RPMI7951 (cell line): ENCODE measurements at places on chromosomes 11 and 22. TPM values are rescaled to one million over a fixed set of nuclear protein-coding genes. Genes with fewer than 3 reads are reported as not detected.

The CASP5 gene
- total RNA-seq: not detected in 2 replicates

The HPS5 gene
- 16.0 and 16.5 TPM in 2 replicates for total RNA-seq

The SLC22A9 gene
- total RNA-seq: not detected in 2 replicates

The SLC17A6 gene
- not detected in 2 replicates for total RNA-seq

The SYT13 gene
- 0.10 and 0.72 TPM in 2 replicates for total RNA-seq

The ZNF214 gene
- 2.6 and 3.5 TPM in 2 replicates for total RNA-seq

The MAPK8IP2 gene
- total RNA-seq: under 0.01 and 0.39 TPM in 2 replicates

The IMMP1L gene
- total RNA-seq: 98.1 and 130 TPM in 2 replicates

The CNTF gene
- 1.8 and 3.0 TPM in 2 replicates for total RNA-seq

The ADM gene
- 102 and 123 TPM in 2 replicates for total RNA-seq

The GPR83 gene
- not detected in 2 replicates for total RNA-seq

The PRG3 gene
- total RNA-seq: not detected in 2 replicates

The C11orf16 gene
- total RNA-seq: not detected in 2 replicates

The KCNK4 gene
- not detected in 2 replicates for total RNA-seq

The DUSP8 gene
- 0.10 and 0.24 TPM in 2 replicates for total RNA-seq

The TSSK2 gene
- not detected in 2 replicates for total RNA-seq

The PATE2 gene
- 0.24 TPM in 1 of 2 replicates, not detected in the other for total RNA-seq

The KCTD14 gene
- total RNA-seq: 7.1 TPM in 2 replicates

The DGCR6L gene
- total RNA-seq: 39.7 and 41.8 TPM in 2 replicates

The FXYD6 gene
- total RNA-seq: 0.24 and 0.78 TPM in 2 replicates

The P2RX6 gene
- 7.8 and 10.6 TPM in 2 replicates for total RNA-seq

The PDE2A gene
- 0.12 and 2.3 TPM in 2 replicates for total RNA-seq

The MPST gene
- 40.1 and 54.5 TPM in 2 replicates for total RNA-seq

The CRYBB3 gene
- total RNA-seq: not detected in 2 replicates

The KCNA4 gene
- 0.10 and 0.12 TPM in 2 replicates for total RNA-seq

The ST14 gene
- 0.60 TPM in 1 of 2 replicates, not detected in the other for total RNA-seq

The PRR33 gene
- total RNA-seq: not detected in 2 replicates

The LYVE1 gene
- 0.36 TPM in 1 of 2 replicates, not detected in the other for total RNA-seq

The OR8D1 gene
- total RNA-seq: not detected in 2 replicates

The MAJIN gene
- not detected in 2 replicates for total RNA-seq

The SLC22A6 gene
- not detected in 2 replicates for total RNA-seq

The TUT1 gene
- 4.7 and 5.3 TPM in 2 replicates for total RNA-seq

The KRTAP5-11 gene
- total RNA-seq: not detected in 2 replicates

The ESAM gene
- total RNA-seq: not detected in 2 replicates

The NAALAD2 gene
- 0.24 and 0.59 TPM in 2 replicates for total RNA-seq

The CRYBB2 gene
- total RNA-seq: not detected in 2 replicates

The TMEM121B gene
- not detected in 2 replicates for total RNA-seq

The BRSK2 gene
- not detected in 2 replicates for total RNA-seq

The RGL4 gene
- total RNA-seq: 0.12 TPM in 1 of 2 replicates, not detected in the other

The OR4A16 gene
- not detected in 2 replicates for total RNA-seq

The LARGE2 gene
- total RNA-seq: 0.12 TPM in 1 of 2 replicates, not detected in the other

The RIMBP3B gene
- total RNA-seq: 0.20 TPM in 1 of 2 replicates, not detected in the other

The KLHL22 gene
- 7.0 and 7.4 TPM in 2 replicates for total RNA-seq

The KRTAP5-1 gene
- total RNA-seq: not detected in 2 replicates

The APOA5 gene
- not detected in 2 replicates for total RNA-seq

The MS4A3 gene
- not detected in 2 replicates for total RNA-seq

The GGA1 gene
- 29.7 and 31.3 TPM in 2 replicates for total RNA-seq

The SNU13 gene
- 153 and 175 TPM in 2 replicates for total RNA-seq

The MUC6 gene
- total RNA-seq: under 0.01 and 0.10 TPM in 2 replicates

The OR5F1 gene
- total RNA-seq: not detected in 2 replicates

The SOX10 gene
- 3.0 and 3.2 TPM in 2 replicates for total RNA-seq

The ATM gene
- total RNA-seq: 66.4 and 67.1 TPM in 2 replicates

The SCGB1C1 gene
- not detected in 2 replicates for total RNA-seq

The APOBEC3G gene
- 54.8 and 63.6 TPM in 2 replicates for total RNA-seq

The MS4A14 gene
- total RNA-seq: not detected in 2 replicates

The DDX25 gene
- 0.10 and 0.36 TPM in 2 replicates for total RNA-seq
